Left colon (tissue), 2 donors: ENCODE measurements at places on chromosomes 3 and 15. TPM values are rescaled to one million over a fixed set of nuclear protein-coding genes. Genes with fewer than 3 reads are reported as not detected.
A peak's percentile ranks its signal among the peaks of the same experiment; 100 is the strongest.

GRCh38 chr3:42979044-42979972 lies at the start of gene GASK1A:
Gene GASK1A, plus strand, starts transcription at chr3:42979311. Its CDS starts 332 bp downstream, at chr3:42979643.
- peak; percentile 34 for DNase-seq

- DNase-seq: no peak
Measured at GRCh38 chr3:116165135-116165534, 280.2 kb downstream of the LSAMP start.

DNA sequence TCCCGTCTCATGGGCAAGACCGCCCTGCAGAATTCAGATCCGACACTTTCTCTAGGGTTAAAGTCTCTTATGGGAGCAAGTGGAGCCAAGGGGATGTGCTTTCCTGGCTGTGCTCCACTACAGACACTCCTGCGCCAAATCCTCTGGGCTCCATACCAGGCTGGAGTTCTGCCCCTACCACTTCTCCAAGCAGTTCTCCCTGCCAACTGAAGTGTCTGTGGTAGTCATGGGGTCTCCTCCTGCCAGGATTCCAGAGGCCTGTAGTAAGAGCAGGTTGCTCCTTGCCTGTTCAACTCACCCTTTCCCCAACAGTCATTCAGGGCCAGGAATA lies 403.2 kb downstream of the GRM7 start:
- DNase-seq: no peak

- DNase-seq: no peak
Measured at GRCh38 chr3:129384594-129385323, 43.7 kb downstream of the EFCAB12 start.

GRCh38 chr3:12027184-12027846 lies 23.1 kb downstream of the SYN2 start:
- no peak for DNase-seq

DNA sequence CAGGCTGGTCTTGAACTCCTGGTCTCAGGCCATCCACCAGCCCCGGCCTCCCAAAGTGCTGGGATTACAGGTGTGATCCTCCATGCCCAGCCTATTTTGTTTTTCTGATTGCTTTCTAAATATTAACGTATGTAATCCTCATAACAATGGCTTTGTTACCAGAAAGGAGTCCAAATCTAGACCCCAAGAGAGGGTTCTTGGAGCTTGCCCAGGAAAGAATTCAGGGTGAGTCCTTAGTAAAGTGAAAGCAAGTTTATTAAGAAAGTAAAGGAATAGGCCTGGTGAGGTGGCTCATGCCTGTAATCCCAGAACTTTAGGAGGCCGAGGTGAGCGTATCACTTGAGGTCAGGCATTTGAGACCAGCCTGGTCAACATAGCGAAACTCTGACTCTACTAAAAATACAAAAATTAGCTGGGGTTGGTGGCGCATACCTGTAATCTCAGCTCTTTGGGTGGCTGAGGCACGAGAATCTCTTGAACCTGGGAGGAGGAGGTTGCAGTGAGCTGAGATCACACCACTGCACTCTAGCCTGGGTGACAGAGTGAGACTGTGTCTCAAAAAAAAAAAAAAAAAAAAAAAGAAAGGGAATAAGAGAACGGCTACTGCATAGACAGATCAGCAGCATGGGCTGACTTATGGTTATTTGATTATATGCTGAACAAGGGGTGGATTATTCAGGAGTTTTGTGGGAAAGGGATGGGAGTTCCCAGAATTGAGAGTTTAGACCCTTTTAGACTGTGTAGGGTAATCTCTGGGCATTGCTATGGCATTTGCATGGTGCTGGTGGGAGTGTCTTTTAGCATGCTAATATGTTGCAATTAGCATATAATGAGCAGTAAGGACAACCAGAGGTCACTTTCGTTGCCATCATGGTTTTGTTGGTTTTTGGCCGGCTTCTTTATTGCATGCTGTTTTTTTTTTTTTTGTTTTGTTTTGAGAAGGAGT lies 36.1 kb downstream of the TYRO3 start:
- no peak for DNase-seq

DNA sequence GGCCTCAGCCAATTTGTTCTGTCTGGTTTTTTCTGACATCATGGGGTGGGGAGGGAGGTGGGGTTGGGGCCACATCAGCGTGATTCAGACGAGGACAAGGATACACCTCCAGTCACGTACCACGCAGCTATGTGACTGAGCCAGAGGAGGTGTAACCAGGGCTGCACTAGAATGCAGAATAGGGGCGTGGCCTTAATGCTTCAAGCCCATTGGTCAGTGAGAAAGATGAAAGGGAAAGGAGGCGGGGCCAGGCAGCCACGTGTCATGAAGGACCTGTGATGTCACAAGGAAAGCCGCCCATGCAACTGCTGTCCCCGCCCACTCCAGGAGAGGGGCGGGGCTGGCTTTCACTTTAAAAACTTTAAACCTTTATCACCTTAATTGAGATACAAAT lies at the start of gene GOLGA6L2:
Gene GOLGA6L2 (minus strand): TSS at position 137 of the 394 bp plus-strand sequence. CDS start 62 bp downstream, at position 75.
- DNase-seq: no peak

GRCh38 chr3:139574026-139574947 lies 34.7 kb upstream of the RBP1 start:
- peak; percentile 25 for DNase-seq

DNA sequence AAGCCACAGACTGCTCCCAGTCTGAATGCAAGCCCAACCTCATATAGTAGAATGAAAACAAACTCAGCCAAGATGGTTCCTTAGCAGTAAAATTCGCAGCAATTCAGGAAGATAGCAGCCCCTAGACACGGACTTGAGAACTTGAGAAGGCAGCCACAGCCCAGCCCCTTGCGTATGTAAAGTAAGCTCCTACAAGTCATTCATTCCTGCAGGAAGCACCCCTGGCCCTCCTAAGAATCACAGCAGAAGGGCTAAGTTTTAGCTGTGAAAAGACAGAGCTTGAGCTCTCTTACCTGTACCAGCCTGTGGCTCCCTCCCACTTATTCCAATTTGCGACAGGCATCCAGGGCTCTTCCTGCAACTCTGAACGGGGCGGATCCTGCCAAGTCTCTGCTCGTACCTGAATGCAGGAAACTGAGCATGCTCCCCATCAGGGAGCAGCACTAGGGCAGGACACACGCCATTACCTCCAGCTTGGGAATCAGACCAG lies 136.4 kb downstream of the MAGI1 start:
- DNase-seq: peak; percentile 63

MAP1A gene
- total RNA-seq: 1.9 TPM

EXD1 gene
- not detected for total RNA-seq

CASR gene
- total RNA-seq: 0.31 TPM

CLRN1 gene
- total RNA-seq: not detected
